ENCODE measurements at places on chromosomes 16 and 17. TPM values are rescaled to one million over a fixed set of nuclear protein-coding genes. Genes with fewer than 3 reads are reported as not detected.

TNFRSF17 gene
- total RNA-seq, result not detected

GRCh38 chr17:82798752-82799151 lies 41.1 kb downstream of the ZNF750 start:
- H3K4me1 ChIP-seq, result peaks cover 2% of the 10 kb centered on the region
- no peak overlapping the region for H3K27ac ChIP-seq
- DNase-seq, result no peak

GRCh38 chr16:30731411-30731810 lies 16.8 kb upstream of the PHKG2 start:
- H3K4me1 ChIP-seq, result peaks cover 11% of the 10 kb centered on the region
- H3K27ac ChIP-seq, result no peak overlapping the region
- DNase-seq, result no peak
- peaks cover 48% of the 10 kb centered on the region for H3K36me3 ChIP-seq
- no peak overlapping the region for H3K4me3 ChIP-seq
- peaks cover 5% of the 10 kb centered on the region for H3K27me3 ChIP-seq

TM4SF5 gene
- total RNA-seq, result not detected

GRCh38 chr17:2797637-2798036 lies 1.4 kb downstream of the RAP1GAP2 start:
- no peaks in the 10 kb centered on the region for H3K4me1 ChIP-seq
- no peak overlapping the region for H3K27ac ChIP-seq
- DNase-seq, result no peak
- no peak overlapping the region for H3K4me3 ChIP-seq
- peaks cover under 1% of the 10 kb centered on the region for H3K36me3 ChIP-seq

MYCBPAP gene
- 0.72 TPM for total RNA-seq

DNA sequence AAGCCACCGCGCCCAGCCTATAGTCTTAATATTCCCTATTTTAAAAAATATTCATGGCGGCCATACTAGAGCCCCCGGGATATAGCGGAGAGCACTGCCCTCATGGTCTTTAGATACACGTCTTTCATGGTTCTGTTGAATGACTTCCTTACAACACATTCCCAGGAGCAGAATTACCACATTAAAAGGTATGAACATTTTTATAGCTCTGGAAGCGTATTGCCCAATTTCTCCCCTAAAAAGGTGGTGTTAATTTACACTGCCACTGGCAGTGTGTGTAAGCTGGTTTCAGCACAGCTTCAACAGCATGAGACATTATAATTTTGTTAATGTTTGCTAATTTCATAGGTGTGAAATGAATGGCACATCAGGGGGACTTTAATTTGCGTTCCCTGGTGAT lies 19.0 kb downstream of the C17orf100 start:
- no peak overlapping the region for H3K4me3 ChIP-seq
- no peaks in the 10 kb centered on the region for H3K36me3 ChIP-seq
- DNase-seq, result no peak
- H3K27me3 ChIP-seq, result peaks cover 3% of the 10 kb centered on the region
- H3K4me1 ChIP-seq, result peaks cover 9% of the 10 kb centered on the region
- no peak overlapping the region for H3K27ac ChIP-seq

Measured in endothelial cell (in vitro differentiated cells).